ENCODE measurements at places on chromosomes 16 and 17. TPM values are rescaled to one million over a fixed set of nuclear protein-coding genes. Genes with fewer than 3 reads are reported as not detected.
A peak's percentile ranks its signal among the peaks of the same experiment; 100 is the strongest.

- no peak for DNase-seq
Measured at GRCh38 chr16:19132255-19132654, 18.5 kb downstream of the ITPRIPL2 start.

COPRS gene
- 156 TPM for total RNA-seq

HS3ST3B1 gene
- total RNA-seq, result 9.7 TPM

DNA sequence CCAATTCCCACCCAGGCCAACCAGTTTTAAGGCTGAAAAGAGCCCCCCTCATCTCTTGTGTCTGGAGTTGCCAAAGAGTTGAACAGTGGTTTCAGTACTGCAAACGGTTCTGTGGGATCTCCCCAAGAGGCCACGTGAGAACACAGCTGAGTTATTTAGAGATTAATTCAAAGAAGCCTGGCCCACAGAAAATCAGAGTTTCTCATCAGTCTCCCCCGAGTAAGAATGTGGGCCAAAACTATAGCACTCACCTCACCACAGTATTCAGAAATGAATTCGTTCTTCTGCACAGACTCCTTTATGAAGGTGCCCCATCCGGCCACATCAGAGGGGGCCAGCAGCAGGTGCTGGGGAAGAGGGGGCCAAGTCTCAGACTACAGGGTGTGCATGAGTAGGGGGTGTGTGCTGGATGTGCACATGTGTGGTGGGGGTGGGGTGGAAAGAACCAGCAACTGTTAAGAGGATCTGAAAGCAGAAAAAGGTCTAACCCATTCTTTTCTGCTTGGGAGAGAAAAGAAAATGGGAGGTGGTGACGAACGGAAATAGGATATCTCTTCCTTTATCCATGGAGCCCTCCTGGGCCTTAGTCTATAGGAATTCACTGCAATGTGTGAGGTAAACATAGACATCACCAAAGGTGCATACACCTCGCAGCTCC, 22.6 kb downstream of the CNTNAP1 start:
- no peak for DNase-seq

GRCh38 chr16:11681976-11682654, 13.9 kb downstream of the SNN start:
- no peak for DNase-seq

CCL1 gene
- not detected for total RNA-seq

MYOCD gene
- total RNA-seq, result 4.9 TPM

GRCh38 chr17:39596543-39597267, 11.0 kb downstream of the NEUROD2 start:
- no peak for DNase-seq

ADAP2 gene
- not detected for total RNA-seq

GRCh38 chr17:12667299-12667958, 1.7 kb downstream of the MYOCD start:
- DNase-seq, result peak; percentile 70

GRCh38 chr16:12600536-12601256, 203.0 kb downstream of the CPPED1 start:
- no peak for DNase-seq

MFAP4 gene
- 122 TPM for total RNA-seq

- DNase-seq, result no peak
Measured at GRCh38 chr17:64596439-64596838, 65.7 kb downstream of the SMURF2 start.

DNA sequence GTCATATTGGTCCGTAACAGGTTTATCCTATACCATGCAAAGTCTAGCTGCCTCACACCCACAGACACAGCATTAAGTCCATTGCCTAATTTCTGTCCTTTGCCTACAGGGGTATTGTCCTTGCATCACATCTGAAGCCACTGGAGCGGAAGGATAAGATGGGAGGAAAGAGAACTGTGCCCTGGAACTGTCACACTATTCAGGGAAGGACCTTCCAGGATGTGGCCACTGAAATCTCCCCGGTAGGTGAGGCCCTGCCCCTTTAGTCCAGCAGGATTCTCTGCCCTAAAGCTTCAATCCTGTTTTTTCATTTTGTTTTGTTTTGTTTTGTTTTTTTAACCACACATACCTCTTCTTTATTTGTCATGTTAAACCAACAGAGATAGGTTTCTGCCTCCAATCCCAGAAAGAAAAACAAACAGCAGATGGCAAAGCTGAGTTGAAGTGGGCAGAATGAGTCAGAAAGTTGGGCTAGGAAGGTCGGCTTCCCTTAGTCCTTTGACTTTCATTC, 2.2 kb upstream of the EFTUD2 start:
- peak; percentile 95 for DNase-seq

All from H4 (cell line).